EH (cell line): ENCODE measurements at places on chromosomes 12 and 14.

- DNase-seq = no peak
Measured at GRCh38 chr12:87671757-87672156, 357.4 kb downstream of the C12orf50 start.

DNA sequence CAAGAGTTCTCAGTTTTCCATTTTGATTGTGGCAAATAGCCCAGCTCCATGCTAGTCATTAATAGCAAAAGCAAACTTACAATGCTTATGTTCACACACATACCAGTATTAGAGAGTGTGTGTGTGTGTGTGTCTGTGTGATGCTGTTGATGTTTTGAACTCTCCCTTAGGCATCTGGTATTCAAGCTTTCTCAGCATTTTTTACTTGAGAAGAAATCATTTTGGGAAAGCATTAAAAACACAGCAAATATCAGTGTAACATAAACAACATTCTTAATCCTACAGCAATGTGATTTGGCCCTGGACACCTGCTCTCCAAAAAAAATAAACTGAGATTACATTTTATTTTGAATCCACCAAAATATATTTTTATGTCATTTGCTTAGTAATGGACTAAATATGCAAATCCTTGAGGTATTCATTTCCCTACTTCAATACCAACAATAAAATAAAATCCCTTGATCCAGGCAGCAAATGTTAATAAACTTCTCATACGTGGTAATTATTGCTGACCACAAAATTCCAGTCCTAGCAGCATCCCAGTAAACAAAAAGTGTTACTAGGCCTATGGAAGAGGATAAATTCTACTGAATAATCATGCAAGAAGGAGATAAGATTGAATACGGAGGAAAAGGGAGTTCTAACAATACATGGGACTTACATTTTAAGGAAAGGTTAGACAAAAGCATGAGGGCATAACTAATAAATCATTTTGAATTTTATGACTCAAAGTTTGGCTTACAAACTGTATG, 249.5 kb upstream of the CLEC14A start:
- peak; percentile 73 for DNase-seq

GRCh38 chr12:96198965-96199364, 4.8 kb downstream of the ELK3 start:
- peak; percentile 93 for DNase-seq

GRCh38 chr12:91205811-91206210, 23.2 kb upstream of the DCN start:
- peak; percentile 41 for DNase-seq

DNA sequence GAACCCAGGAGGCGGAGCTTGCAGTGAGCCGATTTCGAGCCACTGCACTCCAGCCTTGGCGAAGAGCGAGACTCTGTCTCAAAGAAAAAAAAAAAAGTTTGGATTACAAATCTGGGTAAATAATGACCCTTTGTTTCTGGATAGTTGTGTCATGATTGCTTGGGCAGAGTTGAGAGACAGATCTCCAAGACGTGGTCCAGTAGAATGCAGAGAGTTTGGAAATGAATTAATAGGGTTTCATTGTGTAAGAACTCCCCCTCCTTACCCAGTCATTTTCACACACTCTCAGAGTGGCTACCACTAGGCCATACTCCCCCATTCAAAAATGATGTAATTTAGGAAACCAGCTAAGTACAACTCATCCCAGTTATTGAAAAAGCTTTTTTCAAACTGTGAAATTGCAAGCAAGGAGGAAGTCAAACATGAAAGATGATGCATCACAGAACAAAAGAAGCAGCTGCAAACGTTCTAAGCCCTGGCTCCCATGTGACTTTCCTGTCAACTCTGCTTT, 1331.9 kb downstream of the AACS start:
- no peak for DNase-seq

DNA sequence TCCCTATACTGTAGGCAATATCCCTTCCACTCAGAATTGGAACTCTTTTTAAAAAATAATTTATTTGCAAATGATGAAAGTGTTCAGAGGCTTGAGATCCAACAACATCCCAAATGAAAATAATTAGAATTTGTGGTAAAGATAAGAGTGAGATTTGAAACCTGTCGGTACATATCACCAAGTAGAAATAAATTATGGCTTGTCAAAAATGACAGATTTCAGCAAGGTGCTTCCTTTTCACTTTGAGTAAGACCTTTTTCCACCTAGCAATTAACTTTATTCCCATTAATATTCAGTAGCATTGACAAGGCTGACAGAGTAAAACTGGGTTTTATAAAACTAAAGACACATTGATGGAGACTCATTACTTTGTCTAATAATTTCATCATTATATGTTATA, 107.7 kb upstream of the PRKD1 start:
- DNase-seq = no peak

DNA sequence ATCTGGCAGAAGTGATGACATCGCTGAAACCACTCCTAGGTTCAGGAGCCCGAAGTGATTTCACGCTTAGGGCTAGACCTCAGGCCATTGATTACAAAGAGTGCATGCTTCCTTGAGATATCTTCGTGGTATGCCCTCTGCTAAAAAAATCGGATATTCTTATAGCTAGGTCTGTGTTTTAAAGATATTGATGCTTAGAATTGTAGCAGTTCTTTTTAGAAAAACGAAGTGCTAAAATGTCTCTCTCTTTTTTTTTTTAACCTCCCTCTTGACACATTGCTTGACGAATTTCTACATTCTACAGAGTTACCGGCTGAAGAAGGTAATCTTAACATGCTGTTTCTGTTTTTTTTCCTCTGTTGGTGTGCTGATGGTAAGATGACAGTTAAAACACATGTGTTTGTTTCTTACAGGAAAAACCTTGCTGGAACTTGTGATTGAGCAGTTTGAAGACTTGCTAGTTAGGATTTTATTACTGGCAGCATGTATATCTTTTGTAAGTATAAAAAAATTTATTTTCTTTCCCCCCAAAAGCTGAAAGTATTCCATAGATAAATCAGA, 1.3 kb downstream of the ATP2A2 start:
- DNase-seq = no peak

GRCh38 chr12:10001171-10001776, 2.4 kb upstream of the CLEC1B start:
- no peak for DNase-seq

DNA sequence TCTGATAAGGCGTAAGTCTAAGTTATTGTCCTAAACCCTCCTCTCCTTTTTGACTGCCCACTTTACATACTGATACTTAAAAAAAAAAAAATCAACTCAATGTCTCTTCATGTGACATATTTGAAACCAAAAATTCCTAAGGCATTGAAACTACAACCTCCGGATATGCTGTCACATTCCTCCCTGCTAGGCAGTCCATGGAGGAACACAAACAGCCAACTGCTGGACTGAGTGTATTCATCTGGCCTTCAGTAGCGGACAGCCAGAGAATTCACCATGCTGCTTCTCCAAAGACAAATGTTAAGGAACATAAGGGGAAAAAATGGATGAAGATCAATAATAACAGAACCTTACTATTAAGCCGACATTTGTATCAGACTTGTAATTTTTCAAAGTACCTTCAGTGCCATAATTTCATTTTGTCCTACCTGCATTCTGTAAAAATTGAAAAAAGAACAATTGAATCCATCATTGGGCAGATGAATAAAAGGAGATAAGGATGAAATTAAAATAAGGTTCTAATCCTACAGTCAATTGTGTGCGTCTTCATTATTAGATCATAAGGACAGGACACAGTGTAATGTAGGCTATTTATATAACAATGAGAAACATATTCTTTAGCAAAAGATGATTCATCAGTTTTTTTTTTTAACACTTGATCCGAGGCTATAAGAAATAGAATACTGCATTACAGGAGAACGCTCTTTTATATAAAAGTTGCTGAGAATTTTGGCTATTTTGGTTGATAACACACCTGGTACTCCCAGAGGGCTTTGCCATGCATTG, 12.2 kb downstream of the RERG start:
- no peak for DNase-seq

- no peak for DNase-seq
Measured at GRCh38 chr12:111715279-111715678, 29.4 kb downstream of the ACAD10 start.

DNA sequence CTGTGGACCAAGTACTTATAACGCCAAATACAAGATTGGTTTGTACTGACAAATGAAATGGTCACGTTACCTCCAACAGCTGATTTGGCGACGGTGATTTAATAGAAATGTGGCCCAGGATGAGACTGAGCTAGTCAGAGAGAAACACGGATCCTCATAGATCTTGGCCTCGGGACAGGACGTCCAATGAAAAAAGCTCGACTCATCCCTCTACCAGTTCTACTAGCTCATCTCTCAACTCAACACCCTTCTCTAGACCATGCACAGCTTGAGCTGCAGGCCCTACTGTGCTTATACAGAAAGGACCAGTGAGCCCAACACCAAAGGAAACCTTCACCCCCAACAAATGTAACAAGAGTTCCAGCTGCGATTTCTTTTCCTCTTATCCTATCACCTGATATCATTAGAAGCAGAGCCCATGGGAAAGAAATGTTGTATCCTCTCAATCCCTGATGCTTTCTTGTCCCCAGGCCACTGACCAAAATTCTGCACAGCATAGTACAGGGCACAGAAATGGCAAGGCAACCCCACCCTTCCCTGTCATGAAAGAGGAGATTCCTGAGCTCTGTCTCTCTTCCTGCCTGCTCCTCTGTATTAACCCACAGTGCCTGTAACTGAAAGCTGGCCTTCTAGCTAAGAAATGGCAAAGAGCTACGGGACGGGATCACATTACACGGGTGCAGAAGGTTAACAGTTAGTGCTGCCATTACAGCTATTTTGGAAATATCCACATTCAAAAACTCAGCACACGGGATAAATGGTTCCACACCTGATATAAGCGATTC, 39.2 kb downstream of the DICER1 start:
- no peak for DNase-seq

GRCh38 chr12:22287776-22288621, 46.5 kb downstream of the ST8SIA1 start:
- DNase-seq = peak; percentile 66

DNA sequence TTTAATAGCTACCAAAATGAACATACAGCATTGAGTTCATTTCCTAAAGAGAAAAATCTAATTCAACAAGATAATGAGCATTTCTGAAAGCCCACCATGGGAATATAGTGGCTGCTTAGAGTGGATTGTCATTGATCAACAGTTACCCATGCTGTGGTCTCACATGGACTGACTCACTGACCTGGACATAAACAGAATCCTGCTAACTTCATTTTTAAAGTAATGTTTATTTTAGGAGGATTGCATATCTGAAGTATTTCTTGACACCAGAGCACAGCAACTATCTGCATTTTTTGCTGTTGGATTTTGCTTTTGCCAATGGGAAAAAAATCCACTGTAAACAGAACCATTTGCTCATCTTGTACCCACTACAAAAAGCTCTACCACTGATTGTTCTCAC, 71.7 kb downstream of the KCNC2 start:
- no peak for DNase-seq

GRCh38 chr12:26520109-26520508, 312.9 kb downstream of the ITPR2 start:
- DNase-seq = no peak

- no peak for DNase-seq
Measured at GRCh38 chr12:104010121-104010520, 39.9 kb downstream of the GLT8D2 start.

- no peak for DNase-seq
Measured at GRCh38 chr12:68501226-68501625, 109.5 kb upstream of the RAP1B start.

DNA sequence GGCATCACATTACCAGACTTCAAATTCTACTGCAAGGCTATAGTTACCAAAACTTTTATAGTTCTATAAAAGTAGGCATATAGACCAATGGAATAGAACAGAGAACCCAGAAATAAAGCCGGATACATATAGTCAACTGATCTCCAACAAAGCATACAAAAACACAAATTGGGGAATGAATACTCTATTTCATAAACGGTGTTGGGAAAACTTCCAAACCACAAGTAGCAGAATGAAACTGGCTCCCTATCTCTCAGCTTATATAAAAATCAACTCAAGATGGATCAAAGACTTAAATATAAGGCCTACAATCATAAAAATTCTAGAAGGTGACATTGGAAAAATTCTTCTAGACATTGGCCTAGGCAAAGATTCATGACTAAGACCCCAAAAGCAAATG, 187.9 kb upstream of the PLXNC1 start:
- no peak for DNase-seq

- DNase-seq = peak; percentile 85
Measured at GRCh38 chr14:64681796-64682710, 22.2 kb upstream of the PLEKHG3 start.

DNA sequence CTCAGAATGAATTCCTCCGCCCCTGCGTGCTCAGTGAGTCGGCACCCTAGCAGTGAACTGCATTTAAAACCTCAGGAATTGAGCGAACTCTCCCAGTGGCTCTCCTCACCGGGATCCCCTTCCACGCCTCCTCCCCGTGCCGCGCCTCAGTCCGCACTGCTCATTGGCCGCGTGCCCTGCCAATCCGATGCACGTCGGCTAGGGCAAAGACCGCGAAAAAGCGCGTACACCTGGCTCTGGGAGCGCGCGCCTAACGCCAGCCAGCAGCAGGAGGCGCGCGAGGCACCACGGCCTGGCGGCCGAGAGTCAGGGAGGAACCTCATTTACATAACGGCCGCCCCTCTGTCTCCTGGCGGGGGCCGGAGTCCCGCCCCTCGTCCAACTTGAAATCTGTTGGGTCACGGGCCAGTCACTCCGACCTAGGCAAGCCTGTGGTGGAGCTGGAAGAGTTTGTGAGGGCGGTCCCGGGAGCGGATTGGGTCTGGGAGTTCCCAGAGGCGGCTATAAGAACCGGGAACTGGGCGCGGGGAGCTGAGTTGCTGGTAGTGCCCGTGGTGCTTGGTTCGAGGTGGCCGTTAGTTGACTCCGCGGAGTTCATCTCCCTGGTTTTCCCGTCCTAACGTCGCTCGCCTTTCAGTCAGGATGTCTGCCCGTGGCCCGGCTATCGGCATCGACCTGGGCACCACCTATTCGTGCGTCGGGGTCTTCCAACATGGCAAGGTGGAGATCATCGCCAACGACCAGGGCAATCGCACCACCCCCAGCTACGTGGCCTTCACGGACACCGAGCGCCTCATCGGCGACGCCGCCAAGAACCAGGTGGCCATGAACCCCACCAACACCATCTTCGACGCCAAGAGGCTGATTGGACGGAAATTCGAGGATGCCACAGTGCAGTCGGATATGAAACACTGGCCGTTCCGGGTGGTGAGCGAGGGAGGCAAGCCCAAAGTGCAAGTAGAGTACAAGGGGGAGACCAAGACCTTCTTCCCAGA, at the start of gene HSPA2:
Gene HSPA2, plus strand, starts transcription at position 534 of the 995 bp plus-strand sequence. Its CDS starts 109 bp downstream, at position 643.
- peak; percentile 99 for DNase-seq

- DNase-seq = no peak
Measured at GRCh38 chr14:61090432-61091216, 109.6 kb downstream of the SLC38A6 start.
